T-helper 1 cell (primary cell): ENCODE measurements at places on chromosomes 4 and X.

DNA sequence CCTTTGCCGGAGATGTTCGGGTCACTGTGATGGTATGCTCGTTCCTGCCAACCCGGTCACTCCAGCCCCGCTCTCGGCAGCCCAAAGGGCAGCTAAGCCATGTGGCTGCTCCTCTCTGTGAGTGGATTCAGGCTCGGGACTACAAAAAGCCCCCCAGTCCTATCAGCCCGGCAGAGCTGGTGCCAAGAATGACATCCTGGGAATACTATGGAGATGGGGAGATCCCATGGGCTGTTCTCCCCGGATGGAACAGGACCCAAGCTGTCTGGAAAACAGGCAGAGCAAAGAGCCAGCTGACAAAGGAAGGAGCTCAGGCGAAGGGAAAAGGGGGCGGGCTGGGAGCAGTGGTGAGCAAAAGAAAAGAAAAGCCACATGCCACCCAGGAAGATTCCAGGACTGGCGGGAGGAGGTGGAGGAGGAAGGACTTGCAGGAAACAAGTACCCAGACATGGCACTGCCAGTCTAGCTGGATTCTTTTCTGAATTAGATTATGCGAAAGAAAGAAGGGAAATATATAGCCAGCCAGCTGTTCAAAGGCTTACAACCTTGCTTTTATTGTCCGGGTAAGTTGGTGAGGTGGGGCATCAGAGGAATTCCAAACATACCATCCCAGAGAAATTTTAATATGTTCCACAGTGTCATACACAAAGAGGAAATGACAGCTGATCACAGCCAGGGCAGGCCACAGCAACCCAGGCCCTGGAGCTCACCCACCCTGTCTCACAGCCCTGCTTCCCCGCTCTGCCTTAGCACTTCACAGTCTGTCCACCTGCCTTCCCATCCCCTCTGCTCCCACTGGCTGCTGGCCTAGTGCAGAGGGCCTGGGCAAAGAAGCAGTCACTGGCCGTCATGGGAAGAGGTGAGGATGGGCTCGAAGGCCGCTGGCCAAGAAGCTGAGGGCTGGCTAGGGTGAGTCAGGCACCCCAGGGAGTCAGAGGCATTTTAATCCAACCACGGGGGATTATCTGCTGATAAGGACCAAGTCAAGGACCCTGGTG, 3.4 kb downstream of the NDP start:
- no peak for DNase-seq

DNA sequence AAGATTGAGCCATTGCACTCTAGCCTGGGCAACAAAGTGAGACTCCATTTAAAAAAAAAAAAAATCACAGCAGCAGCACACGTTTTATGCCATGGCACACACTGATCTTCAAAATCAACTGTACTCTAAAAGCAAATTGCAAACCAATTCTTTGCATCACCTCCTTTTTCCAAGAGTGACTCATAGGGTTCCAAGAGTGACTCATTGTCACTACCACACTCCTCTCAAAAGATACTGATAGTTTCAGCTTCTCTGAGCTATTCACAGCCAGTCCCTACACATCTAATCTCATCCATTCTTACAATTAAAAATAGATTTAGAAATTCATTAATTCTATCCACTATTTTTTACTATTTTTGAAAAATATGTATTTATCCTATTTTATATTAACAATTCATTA, 1494.9 kb upstream of the AGA start:
- DNase-seq, result no peak

- no peak for DNase-seq
These were observed 6.0 kb downstream of the AP1S2 start for GRCh38 chrX:15848576-15848975.

GRCh38 chr4:182548156-182548555, 305.0 kb downstream of the TENM3 start:
- no peak for DNase-seq

DNA sequence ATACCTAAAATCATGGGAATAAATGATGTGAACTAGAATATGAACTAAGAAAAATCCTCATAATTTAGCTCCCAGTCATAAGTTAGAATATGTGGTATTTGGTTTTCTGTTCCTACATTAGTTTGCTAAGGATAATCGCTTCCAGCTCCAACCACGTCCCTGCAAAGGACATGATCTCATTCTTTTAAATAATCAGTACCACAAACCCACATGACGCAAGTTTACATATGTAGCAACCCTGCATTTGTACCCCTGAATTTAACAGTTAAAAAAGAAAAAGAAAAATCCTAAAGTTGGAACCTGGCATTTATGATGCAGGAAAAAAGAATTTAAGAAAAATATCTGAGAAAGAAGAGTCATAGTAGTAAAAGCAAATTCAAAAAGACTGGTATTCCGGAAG, 13.3 kb downstream of the UBA6 start:
- DNase-seq, result no peak

DNA sequence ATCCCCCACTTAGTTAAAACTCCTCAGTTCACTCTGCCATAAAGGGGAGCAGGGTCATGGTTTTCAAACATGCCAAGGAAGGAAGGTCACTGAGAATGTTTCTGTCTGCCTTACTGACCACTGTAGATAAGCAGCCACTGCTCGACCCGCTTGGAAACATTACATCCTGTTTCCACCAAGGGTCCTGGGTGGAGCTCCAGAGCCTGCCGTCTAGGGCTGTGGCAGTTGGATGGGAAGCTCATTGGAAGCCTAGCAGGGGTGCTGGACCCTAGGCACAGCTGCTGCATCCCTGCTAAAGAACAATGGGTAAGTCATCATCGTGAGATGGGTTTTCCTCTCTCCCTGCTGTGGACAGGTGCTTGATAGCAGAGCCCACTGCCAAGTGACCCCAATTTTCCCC, 76.0 kb upstream of the SRD5A3 start:
- no peak for DNase-seq

DNA sequence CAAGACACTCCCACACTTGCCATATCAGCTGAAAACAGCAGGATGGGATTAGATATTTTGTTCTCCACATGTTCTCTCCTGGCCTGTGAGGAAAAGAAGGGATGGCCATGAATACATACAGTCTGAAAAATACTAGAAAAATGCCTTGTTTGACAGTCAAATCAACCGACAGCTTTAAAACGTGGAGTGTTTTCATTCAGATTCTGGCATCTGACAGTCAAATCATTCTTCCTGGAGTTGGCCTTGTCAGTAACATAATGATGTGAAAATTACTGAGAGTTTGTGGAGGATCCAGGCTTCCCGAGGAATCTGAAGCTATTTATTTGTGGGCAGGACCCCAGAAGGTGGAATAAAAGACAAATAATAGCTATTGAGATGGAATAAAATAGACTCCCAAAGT, 188.2 kb downstream of the LDB2 start:
- DNase-seq, result no peak

DNA sequence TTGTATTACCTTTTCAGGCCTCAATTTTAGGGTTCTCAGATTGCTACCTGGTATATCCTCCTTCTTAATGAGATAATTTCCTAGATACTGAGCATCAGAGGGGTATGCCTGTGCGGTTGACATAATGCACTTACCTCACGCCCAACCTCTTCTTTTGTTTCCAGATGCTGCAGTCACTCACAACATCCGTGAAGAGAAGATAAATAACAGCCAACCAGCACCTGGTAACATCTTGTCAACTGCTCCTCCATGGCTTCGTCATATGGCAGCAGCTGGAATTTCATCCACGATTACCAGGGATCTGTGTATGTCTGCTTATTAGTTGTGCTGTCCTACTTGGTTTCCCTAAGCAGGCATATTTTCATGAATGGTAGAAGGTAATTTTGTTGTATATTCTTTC, 16.7 kb downstream of the SAGE1 start:
- no peak for DNase-seq

DNA sequence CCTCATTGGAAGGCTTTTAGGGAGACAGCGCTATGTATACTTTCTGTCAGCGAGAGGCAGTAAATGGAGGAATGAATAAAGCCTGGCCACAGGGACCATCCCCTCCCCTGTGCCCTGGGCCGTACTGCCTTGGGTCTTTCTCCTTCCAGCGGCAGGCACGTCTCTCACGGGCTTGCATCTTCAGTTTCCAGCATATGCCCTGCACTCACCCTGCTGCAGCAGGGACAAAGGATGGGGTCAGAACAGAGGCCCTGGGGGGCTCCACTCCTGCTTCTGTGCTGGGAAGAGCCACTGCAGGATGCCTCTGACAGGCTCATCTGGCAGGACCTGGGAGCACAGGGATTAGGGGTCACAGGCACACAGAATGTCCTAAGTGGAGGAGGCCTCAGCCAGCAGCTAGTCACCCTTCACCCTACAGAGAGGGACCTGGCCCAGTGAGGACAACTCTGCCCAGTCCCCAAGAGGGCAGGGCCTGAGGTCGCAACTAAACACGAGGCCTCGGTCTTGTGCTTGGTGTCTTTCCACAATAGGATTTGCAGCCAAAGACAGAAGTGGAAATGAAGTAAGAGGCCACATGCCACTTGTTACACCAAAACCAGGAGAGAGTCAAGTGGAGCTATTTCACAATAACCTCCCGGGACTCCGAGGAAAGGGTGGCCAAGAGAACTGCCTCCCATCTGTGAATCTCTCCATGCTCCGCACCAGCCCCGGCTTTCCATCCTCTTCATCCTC, 150.8 kb downstream of the AFAP1 start:
- DNase-seq, result no peak

- DNase-seq, result no peak
These were observed 964 bp upstream of the GPR82 start for GRCh38 chrX:41722816-41723618.

GRCh38 chrX:136656361-136656964, 8.5 kb downstream of the CD40LG start:
- no peak for DNase-seq

- no peak for DNase-seq
These were observed 159.6 kb downstream of the SOWAHB start for GRCh38 chr4:76738086-76738931.

DNA sequence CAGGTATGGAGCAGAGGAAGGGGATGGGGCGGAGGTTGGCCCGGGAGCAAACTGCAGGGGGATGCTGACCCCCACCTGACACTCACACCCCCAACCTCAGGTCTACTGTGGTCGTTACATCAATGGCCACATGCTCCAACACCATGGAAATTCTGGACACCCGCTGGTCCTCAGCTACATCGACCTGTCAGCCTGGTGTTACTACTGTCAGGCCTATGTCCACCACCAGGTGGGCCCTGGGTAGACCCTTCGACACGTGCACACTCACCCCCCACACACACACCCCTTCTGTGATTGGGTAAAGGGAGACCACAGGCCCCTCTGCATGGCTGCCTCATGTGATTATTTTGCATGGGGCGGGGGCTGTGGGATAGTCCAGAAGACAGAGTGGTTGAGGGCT, 2.2 kb upstream of the ERAS start:
- DNase-seq, result no peak

GRCh38 chr4:2510351-2511259, 25.8 kb upstream of the FAM193A start:
- DNase-seq, result no peak

DNA sequence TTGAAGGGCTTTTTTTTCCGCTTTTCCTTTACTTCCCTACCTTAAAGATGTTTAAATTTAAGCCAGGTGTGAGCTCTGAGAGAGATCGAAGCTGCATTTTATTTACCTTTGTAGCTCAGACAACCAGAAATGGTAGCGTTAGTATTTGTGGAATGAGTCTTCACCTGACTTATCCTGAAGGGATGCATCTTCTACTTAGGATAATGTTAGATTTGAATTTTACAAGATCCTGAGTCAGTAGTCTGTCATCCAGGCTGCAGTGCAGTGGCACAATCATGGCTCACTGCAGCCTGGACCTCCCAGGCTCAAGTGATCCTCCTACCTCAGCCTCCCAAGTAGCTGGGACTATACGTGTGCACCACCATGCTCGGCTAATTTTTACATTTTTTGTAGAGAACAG, 26.2 kb downstream of the TMSB4X start:
- no peak for DNase-seq

DNA sequence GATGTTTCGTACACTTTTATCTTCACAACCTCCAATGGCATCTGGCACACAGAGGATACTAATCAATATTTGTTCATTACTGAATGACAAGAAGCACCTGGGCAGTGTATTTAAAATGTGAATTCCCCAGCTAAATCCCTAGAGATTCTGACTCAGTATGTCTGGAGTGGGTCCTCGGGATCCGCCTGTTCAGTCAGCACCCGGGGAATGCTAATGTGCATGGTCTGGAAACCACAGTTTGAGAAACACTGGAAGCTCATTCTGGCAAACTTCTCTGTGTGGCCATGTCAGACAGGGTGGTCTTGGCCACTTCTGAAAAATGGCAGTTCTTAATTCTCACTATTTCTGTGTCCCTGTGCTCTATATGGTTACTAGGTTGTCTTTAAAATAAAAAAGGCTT, 138.8 kb upstream of the VCX start:
- DNase-seq, result no peak

GRCh38 chr4:53281438-53281837, 84.4 kb downstream of the SCFD2 start:
- DNase-seq, result no peak

GRCh38 chr4:112410364-112410763, 105.6 kb downstream of the NEUROG2 start:
- no peak for DNase-seq

GRCh38 chr4:139844057-139844456, 178.4 kb downstream of the MGST2 start:
- DNase-seq, result no peak

DNA sequence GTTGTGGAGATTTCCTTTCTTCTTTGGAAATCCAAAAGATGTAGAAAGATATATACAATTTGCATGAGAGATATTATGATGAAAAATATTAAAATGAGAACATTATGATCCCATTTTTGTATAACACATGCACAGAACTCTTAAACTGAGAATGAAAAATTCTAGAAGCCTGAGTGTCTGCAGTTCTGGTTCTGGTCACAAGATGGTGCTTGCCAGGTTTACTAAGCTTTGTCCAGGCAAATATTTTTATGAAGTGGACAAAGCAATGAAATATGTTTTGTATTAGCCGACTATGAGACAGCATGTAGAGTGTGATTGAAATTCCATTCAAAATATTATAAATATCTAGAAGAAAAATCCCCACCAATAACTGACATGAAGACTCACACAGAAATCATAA, 2.2 kb downstream of the PWWP3B start:
- no peak for DNase-seq

- DNase-seq, result no peak
These were observed 5.7 kb upstream of the MPC1L start for GRCh38 chrX:40617566-40617965.

DNA sequence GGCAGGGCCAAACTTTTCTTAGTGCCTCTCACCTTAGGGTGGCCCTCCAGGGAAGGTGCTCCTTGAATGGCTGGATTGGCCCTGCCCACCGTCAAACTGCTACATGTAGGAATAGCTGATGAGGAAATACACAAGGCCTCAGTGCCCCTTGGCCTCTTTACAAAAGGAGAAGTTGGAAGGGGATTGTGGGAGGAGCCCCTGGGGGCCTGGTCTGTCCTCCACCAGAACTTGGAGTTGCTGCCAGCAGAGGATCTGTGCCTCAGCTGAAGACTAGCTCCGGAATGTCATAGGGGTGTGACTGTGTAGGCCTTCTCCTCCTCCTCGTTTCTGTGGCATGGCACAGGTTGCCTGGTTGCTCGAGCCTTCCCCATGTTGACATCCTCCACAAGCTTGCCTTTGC, 142.7 kb downstream of the AMMECR1 start:
- no peak for DNase-seq
